ENCODE measurements at places on chromosomes 7 and 10.

DNA sequence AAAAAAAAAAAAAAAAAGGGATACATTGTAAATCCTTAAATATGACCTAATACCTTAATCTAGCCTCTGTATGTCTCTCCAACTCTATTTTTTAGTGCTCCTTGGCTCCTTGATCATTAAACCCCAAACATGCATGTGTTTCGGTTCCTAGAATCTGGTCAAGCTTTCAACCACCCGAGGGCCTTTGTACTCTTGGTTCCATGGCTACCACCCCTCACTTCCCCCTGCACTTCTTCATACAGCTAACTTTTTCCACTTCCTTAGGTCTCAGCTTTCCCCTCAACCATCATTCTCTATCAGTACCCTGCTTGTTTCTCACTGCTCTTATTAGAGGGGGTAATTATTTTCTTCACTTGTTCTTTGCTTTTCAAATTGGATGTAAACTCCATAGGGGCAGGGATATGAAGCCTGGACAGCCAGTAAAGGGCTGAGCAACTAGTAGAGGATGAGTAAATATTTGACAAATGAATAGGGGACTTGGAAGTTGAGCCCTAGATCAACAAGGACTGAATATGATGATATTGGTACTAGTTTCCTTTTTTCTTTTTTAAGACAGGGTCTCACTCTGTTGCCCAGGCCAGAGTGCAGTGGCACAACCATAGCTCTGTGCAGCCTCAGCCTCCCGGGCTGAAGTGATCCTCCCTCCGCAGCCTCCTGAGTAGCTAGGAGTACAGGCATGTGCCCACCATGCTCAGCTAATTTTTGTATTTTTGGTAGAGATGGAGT is 4.3 kb upstream of the GDI2 start:
- no peak for DNase-seq

DNA sequence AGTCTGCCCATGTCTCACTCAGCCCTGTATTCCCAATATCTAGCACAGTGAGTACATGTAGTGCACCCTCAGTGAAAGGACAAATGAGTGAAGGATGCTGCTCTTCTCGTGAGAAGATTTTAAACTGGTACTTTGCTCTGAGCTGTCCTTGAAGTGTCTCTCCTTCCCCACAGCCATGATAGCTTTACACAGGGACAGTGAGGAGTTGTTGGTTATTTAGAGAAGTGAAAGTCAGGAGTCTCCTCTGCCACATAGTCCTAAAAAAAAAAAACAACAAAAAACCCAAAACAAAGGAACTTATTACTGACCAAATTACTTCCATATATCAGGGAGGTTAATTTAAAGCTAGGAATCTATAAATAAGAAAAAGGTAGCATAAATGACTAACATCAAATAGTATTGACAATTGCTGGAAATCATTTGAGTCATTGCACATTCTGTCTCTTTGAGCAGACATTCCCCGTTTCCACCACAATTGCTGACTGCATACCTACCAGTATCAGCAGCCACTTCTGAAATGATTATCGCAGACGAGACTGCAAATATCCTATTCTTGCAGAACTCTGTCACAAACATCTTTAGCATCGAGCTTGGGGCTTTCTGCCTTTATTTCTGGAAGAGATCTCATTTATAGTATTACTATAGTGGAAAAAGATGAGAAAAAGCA is 202.1 kb downstream of the PTEN start:
- no peak for DNase-seq

DNA sequence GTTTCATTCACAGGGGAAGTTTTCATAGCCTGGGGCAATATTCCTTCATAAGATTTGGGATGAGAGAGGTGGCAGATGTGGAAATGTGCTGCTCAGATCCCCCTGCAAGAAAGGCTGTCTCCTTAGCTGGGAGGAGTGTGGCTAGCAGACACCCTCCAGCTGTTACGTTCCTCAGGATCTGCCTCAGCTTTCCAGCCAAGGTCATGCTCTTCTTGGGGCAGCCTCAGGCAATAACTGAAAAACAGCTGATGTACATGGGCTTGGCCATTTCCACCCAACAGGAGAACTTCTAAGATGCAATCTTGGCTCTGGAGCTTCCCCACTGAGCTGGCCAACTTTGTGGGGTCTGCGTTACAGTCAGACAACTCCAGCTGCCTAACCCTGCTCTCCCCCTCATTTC is 51.3 kb upstream of the SEPTIN7 start:
- no peak for DNase-seq

- no peak for DNase-seq
These were observed 435.6 kb upstream of the NPVF start for GRCh38 chr7:25663877-25664276.

DNA sequence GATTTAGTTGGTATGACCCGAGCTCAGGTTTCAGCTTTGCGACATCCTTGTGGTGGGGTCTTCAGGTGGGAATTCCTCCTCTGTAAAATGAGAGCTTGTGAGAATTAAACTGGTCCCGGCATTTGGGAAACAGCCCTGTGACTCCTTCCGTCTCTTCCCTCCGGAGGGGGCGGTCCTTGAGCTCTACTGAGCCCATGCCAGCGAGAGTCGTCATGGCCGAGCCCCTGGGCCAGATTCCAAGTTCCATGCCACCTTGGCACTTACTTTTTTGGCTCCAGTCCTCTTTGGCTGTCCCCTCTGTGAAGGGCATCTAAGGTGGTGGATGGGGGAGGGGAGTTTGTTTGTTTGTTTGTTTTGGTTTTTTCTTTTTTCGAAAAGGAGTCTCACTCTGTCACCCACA is 47.6 kb downstream of the GTF2IRD1 start:
- DNase-seq = no peak

DNA sequence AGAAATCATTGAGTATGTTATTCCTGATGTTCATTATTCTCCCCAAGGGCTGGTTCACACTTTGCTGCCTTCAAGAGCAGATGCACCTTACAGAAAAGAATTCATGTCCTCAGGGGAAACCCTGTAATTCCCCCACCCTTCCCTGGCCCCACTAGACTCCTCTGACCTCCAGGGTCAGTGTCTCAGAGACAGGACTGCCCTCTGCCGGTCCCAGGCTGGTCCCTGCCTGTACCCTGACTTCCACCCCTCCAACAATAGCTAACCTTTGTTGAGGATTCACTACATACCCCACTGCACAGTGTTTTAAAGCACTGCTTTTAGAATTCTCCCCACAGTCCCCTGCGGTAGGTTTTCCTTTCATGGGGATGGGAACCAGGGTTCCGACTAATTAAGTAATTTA is 4.4 kb upstream of the SEPHS1 start:
- DNase-seq = no peak

- no peak for DNase-seq
These were observed 4.5 kb upstream of the TRAPPC14 start for GRCh38 chr7:100163006-100163531.

DNA sequence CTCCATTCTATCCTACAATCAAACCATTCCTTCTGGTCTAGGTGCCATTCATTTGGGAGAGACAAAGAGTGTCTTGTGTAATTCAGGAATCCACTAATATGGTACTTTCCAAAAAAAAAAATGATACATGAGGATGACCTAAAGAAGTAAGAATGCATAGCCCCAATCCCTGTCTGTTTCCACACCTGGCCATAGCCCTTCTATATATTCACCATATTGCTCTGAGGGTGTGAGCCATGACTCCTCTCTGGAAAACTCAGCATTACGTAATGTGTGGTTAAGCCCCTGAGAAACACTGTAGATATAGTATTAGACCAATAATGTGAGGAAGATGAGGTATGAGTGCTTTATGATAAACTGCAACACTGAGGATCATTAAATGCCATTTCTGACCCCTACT is 592.7 kb downstream of the INHBA start:
- no peak for DNase-seq
